ENCODE measurements at places on chromosomes 2 and 18.

GRCh38 chr2:226969417-226970080 lies 133.7 kb downstream of the RHBDD1 start:
- DNase-seq = no peak

- no peak for DNase-seq
Measured at GRCh38 chr18:61850756-61851155, 42.1 kb downstream of the RNF152 start.

DNA sequence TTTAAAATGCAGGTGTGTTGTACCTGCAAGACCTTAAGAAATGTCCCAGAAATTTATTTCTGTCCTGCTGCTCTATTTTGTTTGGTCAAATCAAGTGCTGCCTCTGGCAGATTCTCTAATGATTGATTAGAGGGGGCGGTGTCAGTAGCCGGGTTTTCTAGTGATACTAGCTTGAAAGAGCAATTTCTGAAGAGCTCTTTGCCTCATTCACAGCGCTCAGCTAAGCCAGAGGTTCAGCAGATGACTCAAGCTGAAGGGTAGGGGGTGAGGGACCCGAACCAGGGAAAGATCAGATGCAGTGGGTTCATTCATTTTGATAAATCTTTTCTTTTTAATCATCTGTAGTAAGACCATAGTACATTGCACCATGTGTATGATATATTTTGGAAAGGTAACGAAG lies 15.0 kb downstream of the ZBTB7C start:
- DNase-seq = no peak

GRCh38 chr2:118816669-118817068 lies 30.8 kb downstream of the EN1 start:
- DNase-seq = no peak

GRCh38 chr2:222904557-222905258 lies 43.9 kb downstream of the ACSL3 start:
- DNase-seq = no peak

DNA sequence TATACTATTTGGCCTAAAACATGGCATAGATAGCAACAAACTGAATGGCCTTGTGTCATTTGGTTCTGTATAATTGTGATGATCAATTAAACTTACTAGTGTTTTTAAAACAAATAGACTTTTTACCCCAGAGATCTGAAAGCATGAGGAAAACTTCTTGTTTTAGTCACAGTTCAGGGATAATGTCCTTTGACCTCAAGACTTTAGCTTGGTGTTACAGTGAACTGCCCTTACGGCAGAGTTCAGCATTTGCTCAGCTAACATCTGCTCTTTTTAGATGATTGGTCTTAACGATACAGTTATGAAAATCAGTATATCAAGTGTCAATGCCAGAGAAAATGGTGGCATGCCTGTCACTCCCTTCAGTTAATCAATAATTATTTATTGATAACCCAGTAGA lies 429.2 kb downstream of the PARD3B start:
- DNase-seq = no peak

GRCh38 chr2:181471783-181472182 lies 14.6 kb downstream of the ITGA4 start:
- peak; percentile 34 for DNase-seq

GRCh38 chr2:43332653-43333052 lies 106.2 kb upstream of the ZFP36L2 start:
- DNase-seq = no peak

- DNase-seq = no peak
Measured at GRCh38 chr2:98087447-98088020, 567 bp downstream of the VWA3B start.

DNA sequence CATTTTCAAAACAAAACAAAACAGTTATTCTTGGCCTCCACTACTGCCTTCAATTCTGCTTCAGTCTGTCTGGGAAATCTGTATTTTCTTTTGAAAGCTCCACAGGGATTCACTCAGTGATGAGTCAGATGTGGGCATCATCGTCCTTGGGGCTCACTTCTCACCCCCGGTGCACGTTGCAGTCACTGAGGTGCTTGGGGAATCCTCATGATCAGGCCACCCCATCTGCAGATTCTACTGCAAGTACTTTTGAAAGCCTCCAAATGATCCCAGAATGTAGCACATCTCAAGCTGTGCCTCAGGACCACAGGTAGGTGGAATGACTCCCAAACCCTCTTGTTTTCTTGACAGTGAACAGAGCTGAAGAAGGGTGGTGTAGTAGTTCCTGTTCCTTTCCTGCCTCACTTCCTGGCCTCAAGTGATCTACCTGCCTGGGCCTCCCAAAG lies 34.3 kb downstream of the LPIN2 start:
- DNase-seq = no peak

DNA sequence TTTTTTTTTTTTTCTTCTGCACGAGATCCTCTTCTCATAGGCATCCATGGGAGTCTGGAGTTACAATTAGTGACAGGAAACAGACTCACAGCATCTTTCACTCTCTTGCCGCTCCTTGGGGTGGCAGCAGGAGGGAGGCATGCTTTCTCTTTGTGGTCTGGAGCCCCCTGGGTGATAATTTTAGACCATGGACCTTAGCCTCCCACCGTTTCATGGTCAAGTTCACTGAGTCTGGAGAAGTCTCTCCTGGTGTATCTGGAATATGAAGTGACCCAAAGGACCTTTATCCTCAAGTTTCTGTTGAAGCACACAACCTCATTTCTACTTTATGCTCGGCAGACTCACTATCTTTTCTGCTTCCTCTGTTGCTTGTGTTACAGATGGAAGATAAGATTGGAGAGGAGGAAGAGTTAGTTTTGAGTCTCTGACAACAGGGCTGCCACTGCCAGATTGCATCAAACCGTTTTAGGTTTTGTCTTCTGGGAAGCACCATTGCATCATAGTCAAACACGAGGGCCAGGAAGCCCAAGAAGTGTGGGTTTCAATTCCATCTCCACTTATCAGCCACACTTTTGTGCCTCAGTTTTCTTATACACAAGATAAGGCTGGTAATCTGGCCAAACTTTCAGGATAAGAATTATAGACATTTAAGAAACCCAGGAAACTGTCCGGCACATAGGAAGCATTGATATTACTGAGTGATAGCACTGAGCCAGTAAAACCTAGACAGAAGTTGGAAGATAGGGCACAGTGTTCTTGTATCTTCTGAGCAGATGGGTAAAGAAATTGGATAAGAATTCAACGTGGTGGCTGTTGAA lies 62.3 kb downstream of the ADCYAP1 start:
- no peak for DNase-seq

DNA sequence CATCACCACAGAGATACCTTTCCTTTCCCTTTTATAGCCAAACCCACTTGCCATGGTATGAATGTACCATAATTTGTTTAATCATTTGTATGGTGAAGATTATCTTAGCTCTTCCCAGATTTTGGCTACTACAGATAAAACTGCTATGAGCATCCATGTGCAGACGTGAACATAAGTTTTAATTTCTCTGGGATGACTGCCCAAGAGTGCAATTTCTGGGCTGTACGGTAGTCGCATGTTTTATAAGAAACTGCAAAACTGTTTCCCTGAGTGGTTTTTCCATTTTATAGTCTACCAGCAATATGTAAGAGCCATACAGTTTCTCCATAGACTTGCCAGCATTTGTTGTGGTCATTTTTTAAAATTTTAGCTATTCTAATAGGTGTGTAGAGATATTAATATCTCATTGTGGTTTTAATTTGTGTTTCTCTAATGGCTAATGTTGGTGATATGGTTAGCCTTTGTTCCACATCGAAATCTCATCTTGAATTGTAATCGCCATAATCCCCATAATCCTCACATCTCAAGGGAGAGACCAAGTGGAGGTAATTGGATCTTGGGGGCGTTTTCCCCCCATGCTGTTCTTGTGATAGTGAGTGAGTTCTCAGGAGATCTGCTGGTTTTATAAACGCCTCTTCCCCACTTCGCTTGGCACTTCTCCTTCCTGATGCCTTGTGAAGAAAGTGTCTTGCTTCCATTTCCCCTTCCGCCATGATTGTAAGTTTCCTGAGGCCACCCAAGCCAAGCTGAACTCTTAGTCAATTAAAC lies 628.5 kb upstream of the KLHL29 start:
- DNase-seq = no peak

GRCh38 chr2:222064286-222064685 lies 234.5 kb downstream of the PAX3 start:
- no peak for DNase-seq

- no peak for DNase-seq
Measured at GRCh38 chr2:16617282-16618266, 48.1 kb downstream of the CYRIA start.

DNA sequence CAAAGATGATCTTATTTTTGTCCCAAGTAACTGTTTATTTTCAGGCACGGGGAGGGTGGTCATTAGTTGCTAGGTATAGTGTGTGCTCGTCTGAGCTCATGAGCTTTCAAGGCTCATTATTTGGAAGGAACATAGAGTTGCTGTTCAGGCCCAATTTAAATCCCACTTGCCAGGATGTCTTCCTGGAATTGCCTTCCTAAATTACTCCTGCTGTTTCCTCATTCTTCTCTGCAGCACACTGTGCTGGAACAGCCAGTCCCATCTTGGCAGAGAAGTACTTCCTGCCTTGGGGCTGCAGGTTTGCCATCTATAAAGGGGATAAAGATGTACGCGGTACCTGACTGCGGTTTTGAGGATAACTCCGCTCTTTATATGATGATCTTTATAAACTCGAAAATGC lies 37.3 kb downstream of the GREB1 start:
- DNase-seq = no peak

DNA sequence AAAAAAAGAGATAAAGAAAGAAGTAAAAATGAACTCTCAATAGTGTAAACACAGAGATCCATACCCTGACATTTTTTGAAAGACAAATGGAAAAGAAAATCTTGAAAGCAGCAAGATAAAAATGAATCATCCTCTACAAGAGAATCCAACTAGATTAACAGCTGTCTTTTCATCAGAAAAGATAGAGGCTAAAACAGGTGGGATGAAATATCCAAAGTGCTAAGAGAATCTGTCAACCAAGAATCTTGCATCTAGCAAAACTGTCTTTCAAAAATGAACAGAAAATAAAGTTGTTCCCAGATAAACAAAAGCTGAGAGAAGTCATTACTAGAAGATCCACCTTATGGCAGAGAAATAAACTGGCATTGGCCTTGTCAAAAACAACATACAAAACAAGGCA lies 117.3 kb upstream of the MAPRE2 start:
- DNase-seq = no peak

- no peak for DNase-seq
Measured at GRCh38 chr2:240632306-240632721, 7.0 kb downstream of the GPR35 start.

DNA sequence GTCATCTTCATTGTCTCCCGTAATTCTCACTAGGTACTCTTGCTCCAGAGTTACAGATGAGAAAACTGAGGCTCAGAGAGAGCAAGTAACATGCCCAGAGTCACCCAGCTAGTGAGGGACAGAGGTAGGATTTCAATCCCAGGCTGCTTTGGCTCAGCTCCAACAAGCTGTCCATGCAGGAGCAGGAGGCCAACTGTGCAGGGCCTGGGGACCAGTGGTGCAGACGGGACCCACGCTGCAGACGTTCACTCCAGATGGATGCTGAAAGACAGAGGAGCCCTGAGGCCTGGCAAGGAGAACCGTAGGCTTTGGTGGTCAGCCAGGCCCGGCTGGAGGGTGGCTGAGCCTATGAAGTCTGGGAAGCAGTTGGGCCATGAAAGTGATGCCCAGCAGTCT lies 102.6 kb downstream of the MCFD2 start:
- DNase-seq = peak; percentile 86

DNA sequence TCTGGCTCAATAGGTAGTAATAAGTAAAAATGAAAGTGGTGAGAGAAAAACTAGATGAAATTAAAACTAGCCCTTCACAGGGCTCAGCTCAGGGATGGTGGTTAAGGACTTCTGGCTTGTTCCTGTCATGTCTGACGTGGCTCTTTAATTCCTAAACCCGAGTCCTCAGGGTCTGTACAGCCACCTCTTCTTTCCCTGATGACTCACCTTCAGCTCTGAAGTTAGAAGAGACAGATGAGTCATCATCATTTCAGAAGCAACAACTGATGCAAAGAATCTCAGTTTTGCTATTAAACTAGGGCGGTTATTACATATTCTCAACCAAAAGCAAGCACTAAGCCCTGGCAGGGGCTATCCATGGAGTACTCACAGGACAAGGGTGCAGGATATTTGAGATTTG lies 24.0 kb upstream of the ITGB6 start:
- DNase-seq = peak; percentile 4

DNA sequence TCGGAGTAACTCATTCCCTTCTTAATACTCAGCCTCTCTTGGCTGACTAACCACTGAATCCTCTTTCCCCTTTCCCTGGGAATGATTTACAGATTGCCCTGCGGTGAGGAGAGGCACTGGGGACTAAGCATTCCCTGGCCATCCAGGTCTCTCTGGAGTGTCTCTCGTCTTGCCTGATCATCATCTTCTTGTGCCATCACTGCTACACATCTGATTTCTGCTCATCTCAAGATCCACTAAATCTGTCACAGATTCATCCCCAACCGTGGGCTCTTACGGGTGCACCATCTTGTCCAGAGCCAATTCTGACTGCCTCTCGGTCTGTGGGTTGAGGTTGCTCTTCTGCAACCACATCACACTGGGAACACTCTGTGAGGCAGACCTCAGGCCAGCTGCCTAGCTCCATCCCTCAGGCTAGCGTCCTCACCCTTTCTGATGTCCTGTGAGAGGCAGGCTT lies 12.0 kb downstream of the SFTPB start:
- DNase-seq = no peak

DNA sequence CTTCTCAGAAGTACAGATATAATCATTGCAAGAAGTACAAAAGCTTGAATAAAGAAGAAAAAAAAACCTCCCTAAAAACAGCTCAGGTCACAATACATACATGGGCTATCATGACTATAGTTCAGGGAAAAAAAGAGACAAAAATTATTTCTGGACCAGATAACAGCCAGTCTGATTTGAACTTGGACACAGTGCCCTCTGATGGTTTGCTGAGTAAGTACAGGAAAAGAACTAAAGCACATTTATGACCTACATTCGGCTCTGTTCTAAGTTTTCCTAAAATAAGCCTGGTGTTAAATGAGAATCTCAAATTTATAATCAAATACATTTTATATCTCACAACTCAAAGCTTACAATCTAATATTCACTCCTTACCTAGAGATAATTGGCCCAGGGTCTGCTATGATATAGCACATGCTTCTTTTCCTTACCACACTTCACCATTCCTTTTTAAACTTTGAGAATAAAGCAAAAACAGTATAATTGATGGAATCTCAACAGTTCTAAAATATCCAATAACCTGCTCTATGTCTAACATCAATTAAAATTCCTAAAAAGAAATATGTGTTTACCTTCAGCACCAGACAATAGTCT lies 81.1 kb downstream of the RAPH1 start:
- DNase-seq = peak; percentile 42

DNA sequence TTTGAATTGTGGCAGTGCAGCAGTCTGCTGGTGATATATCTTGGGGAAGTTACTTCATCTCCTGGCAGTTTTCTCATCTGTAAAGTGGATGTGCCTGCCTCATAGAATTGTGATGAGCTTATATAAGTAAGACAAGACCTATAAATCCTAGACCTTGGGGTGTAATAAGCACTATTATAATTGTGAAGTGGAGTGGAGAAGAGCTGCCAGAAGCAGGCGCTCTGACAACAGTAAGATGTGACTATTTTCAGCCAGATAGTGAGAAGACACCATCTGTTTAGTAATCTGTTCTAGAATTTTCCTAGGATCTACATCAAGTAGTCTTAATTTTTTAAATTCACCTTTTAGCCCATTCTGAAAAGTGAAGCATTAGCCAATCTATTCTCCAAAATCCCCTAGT lies 85.6 kb upstream of the TSPYL6 start:
- peak; percentile 26 for DNase-seq
